NCI-H774 (cell line): ENCODE measurements at places on chromosomes 2 and 18.

- no peak for DNase-seq
These were observed 3.3 kb downstream of the MYCN start for GRCh38 chr2:15943378-15944280.

DNA sequence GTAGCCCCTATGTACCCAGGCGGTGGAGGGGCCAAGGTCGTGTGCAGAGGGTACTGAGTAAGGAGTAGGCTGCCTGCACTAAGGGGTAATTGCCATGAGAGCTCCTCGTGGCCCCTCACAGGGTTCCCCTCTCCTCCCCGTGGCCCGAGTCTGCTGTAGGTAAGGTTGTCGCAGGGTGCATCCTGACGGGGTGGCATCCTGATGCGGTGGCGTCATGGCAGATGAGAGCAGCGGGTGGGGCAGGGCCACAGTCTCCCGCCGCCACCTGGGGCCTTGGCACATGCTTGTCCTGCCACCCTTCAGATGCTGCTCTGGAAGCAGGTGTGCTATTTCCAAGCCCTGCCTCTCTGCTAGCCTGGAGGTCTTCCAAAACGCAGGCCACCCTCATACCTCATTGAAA is 89.7 kb downstream of the EIPR1 start:
- no peak for DNase-seq

DNA sequence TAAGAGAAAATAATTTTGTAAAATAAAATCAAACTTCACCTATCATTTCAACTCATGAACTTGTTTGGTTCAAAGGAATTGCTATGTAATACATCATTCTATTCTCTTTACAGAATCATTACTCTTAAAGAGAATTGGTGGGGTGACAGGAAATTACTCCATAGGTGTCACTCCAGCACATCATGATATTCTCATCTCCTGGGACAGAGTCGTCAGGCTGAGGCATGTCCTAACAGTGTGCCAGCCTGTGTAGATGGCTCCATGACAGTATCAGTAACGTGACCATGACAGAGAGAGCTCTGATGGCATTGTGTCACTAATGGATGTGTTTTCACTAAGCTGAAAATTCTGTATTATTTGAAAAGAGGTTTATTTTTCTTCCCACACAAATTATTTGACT is 13.9 kb downstream of the SPATS2L start:
- DNase-seq = no peak

- DNase-seq = no peak
These were observed 317.2 kb upstream of the CDH2 start for GRCh38 chr18:28494151-28494550.

DNA sequence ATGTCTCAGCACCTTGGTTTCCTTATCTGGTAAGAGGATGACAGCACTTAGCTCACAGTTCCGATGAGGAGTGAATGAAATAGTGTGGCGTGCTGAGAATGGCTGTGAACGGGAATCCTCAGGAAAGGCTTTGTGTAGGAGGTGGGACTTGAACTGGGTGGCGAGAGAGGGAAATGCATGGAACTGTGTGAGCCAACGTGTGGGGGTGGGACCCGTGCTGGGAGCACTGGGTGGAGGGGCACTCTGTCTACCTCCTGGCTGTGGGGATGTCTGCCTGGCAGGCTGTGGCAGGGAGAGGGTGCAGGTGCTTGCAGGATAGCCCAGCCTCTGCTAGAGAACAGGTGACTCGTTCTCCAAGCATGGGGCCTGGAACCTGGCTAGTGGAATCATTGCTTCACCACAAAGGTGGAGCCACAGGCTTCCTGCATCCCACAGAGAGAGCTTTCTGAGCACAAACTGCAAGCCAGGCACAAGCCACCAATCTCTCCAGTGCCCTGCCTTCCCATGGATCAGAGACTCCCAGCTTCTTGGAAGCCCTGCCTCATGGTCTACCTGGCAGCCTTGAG is 145.2 kb downstream of the CELF4 start:
- DNase-seq = no peak

- DNase-seq = no peak
These were observed 590.3 kb upstream of the CDH2 start for GRCh38 chr18:28767201-28767600.

DNA sequence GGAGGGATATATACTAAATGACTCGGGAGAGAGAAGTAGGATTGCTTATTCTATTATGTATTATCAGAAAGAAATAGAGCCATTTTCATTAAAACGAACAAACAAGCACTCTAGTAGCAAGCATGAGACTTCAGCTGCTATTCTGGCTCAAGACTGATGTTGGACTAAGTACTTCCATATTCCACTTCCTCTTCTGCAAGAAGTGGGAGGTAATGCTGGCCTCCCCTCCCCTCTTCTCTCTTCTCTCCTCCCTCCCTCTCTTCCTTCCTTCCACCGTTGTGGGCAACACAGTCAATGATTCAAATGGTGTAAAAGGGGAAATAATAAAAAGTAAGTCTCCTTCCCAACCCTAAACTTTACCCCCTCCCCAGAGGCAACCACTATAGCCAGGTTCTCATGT is 62.6 kb downstream of the EMX1 start:
- no peak for DNase-seq

DNA sequence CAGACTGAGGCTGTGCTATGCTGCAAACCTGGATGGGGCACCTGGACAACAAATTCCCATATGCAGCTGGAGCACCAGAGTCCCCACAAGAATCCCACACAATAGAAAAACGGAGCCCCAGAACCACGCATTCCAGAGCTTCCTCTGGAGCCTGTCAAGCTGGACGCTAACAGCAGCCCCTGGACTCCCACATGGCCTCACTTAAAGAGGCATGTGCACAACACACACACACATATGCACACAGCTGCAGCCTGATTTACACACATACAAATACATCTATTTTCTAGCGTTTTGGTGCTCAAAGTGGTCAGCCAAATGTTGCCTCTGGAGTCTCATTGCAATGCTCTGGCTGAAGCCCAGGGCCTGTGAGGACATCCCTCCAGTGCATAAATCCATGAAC is 632.7 kb upstream of the ID2 start:
- no peak for DNase-seq
